ENCODE measurements at places on chromosomes 4 and X.
A peak's percentile ranks its signal among the peaks of the same experiment; 100 is the strongest.

- no peak for DNase-seq
Measured at GRCh38 chr4:159284113-159284512, 181.2 kb downstream of the RAPGEF2 start.

GRCh38 chrX:94722578-94722977, 1048.6 kb downstream of the FAM133A start:
- no peak for DNase-seq

GRCh38 chr4:6275898-6276806, 6.5 kb downstream of the WFS1 start:
- DNase-seq: no peak

DNA sequence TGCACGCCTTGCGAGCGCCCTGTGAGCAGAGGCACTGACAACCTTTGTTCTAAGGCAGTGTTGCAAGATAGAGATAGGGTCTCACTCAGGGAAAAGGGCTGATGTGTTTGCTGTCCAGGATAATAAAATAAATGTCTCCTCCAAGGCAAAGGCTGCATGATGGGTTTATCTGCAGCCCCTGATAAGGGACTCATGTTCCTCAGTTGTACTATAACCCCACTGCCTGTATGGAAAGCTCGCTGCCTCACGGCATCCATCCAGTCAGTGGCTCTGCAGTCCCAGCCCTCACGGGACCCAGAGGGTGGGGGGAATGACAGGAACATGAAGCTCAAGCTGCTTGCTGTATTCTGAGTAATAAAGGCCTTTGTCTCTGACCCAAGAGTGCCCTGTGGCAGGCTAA, 22.6 kb downstream of the BCLAF3 start:
- DNase-seq: peak; percentile 14

GRCh38 chr4:48575964-48576363, 85.9 kb downstream of the ZAR1 start:
- no peak for DNase-seq

DNA sequence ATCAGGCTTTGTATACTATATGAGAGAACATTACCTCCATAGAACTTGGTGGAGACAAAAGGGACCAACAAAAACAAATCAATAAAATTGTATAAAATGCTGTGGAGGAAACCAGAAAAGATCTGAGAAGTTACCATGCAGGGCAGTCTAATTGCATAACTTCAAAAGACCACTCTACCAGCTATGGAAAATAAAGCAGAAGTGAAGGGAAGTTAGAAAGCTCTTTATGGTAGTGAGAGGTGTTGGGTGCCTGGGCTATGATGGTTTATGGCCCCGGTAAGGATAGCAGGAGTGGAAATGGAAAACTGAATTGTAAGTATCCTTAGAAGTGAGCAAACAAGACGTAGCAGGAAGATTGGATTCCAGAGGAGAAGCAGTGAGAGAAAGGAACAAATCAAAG, 3.1 kb downstream of the TMEM184C start:
- DNase-seq: no peak

GRCh38 chrX:44400588-44400987, 57.1 kb upstream of the EFHC2 start:
- peak; percentile 8 for DNase-seq

- no peak for DNase-seq
Measured at GRCh38 chr4:110108422-110108821, 90.0 kb downstream of the ELOVL6 start.

GRCh38 chrX:56788229-56788628, 59.2 kb downstream of the NBDY start:
- peak; percentile 55 for DNase-seq

- DNase-seq: no peak
Measured at GRCh38 chrX:100830143-100830542, 10.0 kb downstream of the CSTF2 start.

DNA sequence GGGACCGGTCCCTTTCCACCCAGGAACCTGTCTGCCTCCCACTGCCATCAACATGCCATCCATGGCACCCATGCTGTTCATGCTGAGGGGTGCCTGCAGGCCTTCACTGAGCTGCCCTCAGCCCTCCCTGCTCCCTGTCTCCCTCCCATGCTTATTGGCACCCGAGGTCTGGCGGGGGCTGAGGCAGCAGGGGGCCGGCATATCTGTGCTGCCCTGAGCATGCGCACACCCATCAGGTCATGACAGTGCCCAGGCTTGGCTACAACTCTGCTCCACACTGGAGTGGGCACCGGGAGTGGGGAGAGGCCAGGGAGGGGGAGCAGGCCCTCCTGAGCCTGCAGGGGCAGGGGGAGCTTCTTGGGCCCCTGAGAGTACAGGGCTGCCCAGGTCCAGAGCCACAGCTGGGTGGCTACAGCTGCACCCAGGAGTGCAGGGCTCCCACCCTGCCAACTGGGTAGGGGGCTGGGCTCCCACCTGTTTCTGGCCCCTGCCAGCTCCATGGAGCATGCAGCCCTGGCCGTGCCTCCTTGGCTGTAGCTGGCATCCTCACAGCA, 395.8 kb upstream of the DMD start:
- DNase-seq: no peak

GRCh38 chrX:39815631-39816030, 282.1 kb downstream of the BCOR start:
- no peak for DNase-seq

GRCh38 chrX:38968344-38969216, 167.3 kb downstream of the MID1IP1 start:
- peak; percentile 34 for DNase-seq

GRCh38 chrX:132728296-132728695, 230.1 kb downstream of the HS6ST2 start:
- DNase-seq: no peak

GRCh38 chrX:15525664-15526416, 25.2 kb downstream of the BMX start:
- DNase-seq: no peak

GRCh38 chrX:39955625-39956024, 142.1 kb downstream of the BCOR start:
- no peak for DNase-seq

- no peak for DNase-seq
Measured at GRCh38 chr4:48742412-48742811, 37.7 kb downstream of the FRYL start.

GRCh38 chrX:110286106-110286505, 31.8 kb downstream of the AMMECR1 start:
- no peak for DNase-seq

- no peak for DNase-seq
Measured at GRCh38 chrX:12118134-12118533, 20.1 kb upstream of the FRMPD4 start.

- no peak for DNase-seq
Measured at GRCh38 chr4:17613761-17614415, 553 bp upstream of the MED28 start.

DNA sequence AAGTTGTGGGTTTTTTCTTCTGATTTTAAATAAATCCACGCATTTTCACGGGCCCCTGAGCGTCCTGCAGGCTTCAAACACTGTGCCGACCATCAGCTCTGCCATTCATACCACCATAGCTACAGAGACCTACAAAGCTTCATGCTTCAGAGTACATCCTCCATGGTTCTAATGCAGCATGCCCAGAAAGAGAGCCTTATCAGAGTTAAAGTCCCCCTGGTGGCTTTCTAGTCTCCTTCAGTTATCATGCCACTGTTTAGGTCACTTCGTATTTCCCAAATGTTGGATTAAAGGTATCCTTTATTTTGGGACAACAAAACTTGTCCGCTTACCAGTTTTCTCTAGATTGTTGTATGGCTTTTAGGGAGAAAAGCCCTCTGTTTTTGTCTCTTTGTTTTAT, 66.7 kb upstream of the VCX2 start:
- DNase-seq: no peak

DNA sequence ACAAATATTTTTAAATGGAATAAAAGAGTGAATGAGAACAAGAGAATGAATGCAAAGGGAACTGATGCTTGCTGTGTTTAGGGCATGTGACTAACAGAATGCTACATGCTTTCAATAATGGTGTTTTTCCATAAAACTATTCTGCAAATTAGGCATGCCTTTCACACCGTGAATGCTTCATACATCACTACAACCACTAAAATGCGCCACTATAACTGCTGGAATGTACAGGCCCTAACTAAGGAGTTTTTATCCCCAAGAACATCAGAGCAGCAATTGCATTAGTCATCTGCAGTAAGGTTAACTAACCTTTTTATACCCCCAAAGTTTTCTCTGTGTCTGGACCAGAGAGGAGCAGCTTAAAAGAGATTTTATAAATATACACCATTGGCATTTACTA, 190.4 kb downstream of the ARAP2 start:
- DNase-seq: peak; percentile 16

- no peak for DNase-seq
Measured at GRCh38 chrX:11665168-11666111, at the start of gene ARHGAP6. Gene ARHGAP6 (minus strand): TSS chrX:11665920. CDS start chrX:11664828, 1,092 bp downstream.

- peak; percentile 30 for DNase-seq
Measured at GRCh38 chr4:118969359-118969758, 80.7 kb downstream of the SYNPO2 start.

- DNase-seq: peak; percentile 40
Measured at GRCh38 chr4:185304944-185305690, 90.6 kb downstream of the LRP2BP start.

GRCh38 chrX:8125566-8125965, 45.5 kb downstream of the VCX2 start:
- DNase-seq: no peak

DNA sequence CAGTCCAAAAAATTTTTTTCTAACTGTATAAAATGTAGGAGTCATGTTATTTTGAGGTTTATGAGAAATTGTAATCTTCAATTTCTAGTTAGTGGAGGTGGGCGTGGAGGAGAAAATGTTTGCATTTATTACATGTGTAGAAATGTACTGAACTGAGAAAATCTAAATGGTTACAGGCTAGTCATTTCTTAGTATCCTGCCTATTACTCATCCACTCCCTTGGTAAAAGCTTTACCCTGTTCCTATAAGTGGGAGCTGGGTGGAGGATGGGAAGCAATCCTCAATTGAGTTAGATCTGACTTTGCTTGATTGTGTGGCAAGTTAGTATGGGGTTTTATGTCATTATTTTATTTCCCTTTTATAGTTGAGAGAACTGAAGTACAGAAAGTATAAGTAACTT, 73.8 kb downstream of the POLA1 start:
- DNase-seq: no peak

DNA sequence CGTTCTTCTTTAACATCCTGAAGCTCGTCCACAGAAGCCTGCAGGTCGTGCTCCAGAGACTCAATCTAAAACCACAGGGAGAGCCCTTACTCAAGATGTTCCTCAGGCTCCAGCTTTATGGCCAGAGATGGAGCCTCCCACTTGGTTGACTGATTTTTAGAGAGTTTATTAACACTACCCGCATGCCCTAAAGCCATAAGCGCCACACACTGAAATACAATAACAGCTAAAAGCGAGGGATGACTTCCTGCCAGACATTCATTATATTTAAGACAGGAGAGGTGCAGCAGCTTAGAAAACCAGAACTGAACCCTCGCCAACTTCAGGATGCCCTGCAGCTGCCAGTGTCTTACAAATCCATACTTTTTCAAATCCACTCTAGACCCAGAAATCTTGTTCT, 42.0 kb downstream of the SOD3 start:
- DNase-seq: no peak

GRCh38 chr4:152510349-152511147, 25.3 kb downstream of the FBXW7 start:
- no peak for DNase-seq

DNA sequence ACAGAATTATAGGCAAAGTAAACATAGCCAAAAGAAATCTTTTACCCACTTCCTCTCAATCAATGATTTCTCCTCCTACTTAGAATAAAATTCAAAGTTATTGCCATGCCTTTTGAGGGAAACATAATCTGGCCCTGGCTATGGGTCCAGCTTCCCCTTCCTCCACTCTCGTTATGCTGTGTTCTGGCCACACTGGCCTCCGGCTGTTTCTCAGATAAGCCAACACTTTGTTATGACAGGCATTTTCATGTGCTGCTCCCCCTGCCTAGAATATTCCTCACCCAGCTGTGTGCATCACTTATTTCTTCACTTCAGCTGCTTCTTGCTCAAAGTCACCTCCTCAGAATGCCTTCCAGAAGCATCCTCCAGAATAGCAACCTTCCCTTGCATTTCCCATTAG, 386.6 kb upstream of the AADAT start:
- DNase-seq: no peak

GRCh38 chr4:113447061-113447460, 314.5 kb downstream of the CAMK2D start:
- DNase-seq: no peak

DNA sequence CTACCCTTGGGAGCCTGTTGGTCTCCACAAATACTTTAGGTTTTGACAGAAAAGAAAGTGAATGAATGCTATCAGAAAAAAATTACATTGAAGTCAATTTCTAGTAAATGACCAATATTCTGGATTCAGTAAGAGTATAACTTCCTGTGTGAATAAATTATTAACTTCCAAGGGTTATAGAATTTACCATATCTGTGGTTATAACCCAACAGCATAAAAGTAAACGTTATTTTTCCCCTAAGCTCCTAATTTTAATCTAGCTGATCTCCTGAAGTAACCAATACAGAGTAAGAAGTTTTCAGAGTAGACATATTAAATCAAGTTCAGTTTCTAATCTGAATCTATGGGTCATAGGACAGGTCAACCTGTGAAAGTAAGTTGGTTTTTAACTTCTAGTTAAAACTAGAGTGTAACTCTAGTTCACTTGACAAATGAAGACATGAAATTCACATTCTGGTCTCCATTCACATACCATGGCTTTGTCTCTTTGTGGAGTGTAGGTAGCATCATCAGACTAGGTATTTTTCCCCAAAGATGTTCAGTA, 22.8 kb downstream of the DTHD1 start:
- DNase-seq: no peak

DNA sequence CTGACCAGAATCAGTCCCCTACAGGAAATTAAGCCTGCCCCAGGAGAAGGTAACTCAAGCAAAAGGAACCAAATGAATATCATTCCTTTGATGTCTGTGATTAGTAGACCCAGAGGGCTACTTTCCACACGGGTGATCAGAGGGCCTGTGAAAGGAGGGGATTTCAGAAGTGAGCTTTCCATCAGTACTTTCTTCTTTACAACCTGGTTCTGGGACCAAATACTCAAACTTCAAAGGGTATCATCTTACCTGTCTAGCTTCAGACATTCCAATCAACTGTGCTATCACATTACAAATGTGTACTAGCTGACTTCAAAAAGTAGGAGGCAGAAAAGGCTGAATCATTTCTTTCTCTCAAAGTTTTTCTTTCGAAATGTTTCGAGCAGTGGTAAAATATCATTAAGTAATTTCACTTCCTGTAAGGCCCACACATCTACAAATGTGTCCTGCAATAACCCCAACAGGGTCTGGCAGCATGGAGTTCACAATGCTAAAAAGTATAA, 23.9 kb downstream of the ACSL4 start:
- DNase-seq: no peak

DNA sequence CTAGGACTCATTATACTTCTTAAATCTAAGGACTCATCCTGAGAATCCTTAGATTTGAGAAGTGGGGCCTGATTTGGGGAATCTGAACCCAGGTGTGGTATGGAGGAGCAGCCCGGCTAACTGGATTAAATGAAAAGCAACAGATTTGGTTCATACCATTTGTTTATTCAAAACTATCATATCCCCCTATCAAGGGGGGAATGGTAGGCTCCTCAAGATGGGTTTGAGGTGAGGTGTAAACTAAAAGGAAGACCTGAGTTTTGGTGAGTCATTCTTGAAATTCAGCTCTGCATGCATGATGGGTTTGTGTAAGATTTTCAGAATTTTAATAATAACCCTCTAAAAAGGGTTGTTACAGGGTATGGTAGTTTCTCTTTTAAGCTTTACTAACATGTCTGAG, 53.4 kb downstream of the CASP6 start:
- DNase-seq: no peak

GRCh38 chr4:183624548-183624947, 34.4 kb downstream of the RWDD4 start:
- DNase-seq: no peak
